ENCODE measurements at places on chromosomes 16 and 17. TPM values are rescaled to one million over a fixed set of nuclear protein-coding genes. Genes with fewer than 3 reads are reported as not detected.

DNA sequence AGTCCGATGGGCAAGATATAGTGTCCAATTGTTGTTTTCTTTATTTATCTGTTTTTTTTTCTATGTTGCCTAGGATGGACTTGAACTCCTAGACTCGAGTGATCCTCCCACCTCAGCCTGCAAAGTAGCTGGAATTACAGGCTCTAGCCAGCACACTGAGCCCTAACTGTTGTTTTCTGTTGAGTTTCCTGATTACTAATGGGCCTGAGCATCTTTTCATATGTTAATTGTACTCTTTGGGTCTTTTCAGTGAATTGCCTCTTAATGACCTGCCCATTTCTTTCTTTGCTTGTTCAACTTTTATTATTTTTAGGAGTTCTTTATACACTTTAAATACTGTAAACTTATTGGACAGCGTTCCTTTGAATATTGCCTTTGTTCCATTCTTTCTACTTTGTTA lies 213.0 kb downstream of the HS3ST3B1 start:
- DNase-seq, result no peak

CCDC154 gene
- total RNA-seq, result 1.7 TPM

- DNase-seq, result no peak
Measured at GRCh38 chr16:8283195-8283594, 307.1 kb downstream of the TMEM114 start.

GRCh38 chr17:19800571-19800970 lies 52.5 kb upstream of the ALDH3A1 start:
- no peak for DNase-seq

- no peak for DNase-seq
Measured at GRCh38 chr16:22141767-22142166, 20.5 kb upstream of the SDR42E2 start.

DUS2 gene
- total RNA-seq, result 7.0 TPM

DNA sequence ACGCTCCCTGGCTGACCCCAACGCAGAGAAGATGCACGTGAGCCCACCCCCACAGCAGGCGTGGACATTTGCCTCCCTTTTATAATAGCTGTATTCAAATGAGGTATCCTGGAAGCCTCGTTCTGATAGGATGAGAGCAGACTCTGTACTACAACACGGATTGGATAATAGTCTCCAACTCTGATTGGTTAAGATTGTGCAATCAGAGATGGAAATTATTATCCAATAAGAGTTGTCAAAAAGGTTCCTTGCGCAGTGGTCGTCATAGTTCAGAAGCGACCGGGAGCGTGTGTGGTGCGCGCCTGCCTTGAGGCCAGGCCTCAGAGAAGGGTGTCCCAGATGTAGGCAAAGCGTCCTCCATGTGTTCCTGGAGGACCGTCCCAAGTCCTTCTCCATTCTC lies 104.6 kb downstream of the USP22 start:
- no peak for DNase-seq

RHBDL1 gene
- 2.1 TPM for total RNA-seq

PRCD gene
- total RNA-seq, result 3.4 TPM

RNF157 gene
- total RNA-seq, result 19.4 TPM

UNC45B gene
- total RNA-seq, result 223 TPM

Measured in Right ventricle myocardium inferior (tissue), 1 donor.